ENCODE measurements at places on chromosomes 16 and 17.

DNA sequence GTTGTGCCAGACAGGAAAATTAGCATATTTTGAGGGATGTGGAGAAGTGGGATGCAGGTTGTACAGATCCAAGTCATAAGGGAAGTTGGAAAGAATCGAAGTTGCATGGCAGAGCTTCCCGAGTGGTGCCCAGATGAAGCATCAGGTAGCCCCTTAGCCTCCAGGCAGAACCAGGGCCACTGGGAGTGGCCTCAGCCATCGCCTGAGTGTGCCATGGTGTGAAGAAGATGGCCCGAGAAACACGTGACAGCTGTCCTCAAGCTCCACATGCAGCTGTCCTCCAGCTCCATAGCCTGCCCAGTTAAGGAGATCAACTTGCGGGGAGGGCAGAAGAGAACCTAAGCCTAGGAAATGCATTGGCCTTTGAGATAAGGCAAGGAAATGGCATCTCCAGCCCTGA lies 33.5 kb downstream of the TMC6 start:
- DNase-seq, result no peak

DNA sequence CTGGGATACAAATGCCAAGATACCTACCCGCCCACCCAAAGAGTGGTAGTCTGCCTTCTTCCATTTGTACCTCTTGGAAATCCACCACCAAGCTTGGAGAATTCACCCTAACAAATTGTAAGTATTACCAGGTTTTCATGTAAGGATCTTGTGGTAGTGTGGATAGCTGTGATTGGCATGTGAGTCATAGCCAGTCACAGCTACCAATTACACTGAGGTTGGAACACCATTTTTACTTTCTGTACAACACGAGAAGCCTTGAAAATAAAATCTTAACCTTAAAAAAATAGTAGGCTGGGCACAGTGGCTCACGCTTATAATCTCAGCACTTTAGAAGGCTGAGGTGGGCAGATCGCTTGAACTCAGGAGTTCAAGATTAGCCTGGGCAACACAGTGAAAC lies 18.5 kb upstream of the SLC35G3 start:
- no peak for DNase-seq

DNA sequence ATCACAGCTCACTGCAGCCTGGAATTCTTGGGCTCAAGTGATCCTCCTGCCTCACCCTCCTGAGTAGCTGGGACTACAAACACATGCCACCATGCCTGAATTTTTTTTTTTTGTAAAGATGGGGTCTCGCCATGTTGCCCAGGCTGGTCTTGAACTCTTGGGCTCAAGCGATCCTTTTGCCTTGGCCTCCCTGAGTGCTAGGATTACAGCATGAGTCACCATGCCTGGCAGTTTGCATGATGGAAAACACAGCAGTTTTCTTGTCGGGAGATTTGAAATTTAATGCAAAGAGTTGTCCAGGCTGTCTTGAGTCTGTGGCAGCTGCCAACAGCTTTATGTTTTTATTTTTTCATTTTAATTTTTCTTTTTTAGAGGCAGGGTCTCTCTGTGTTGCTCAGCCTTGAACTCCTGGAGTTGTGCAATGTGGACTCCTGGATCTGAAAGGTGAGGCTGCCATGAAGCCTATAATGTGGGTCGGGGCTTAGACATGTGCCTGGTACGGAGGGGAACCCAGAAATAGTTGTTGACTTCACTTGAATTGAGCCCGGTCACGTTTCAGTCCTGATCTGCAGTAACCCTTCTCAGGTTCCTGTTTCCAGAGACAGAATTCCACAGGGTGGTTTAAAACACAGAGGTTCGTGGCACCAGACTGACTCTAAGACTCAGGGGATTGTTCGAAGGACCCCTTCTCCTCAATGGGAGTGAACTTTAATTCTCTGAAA lies 18.7 kb downstream of the CD300A start:
- no peak for DNase-seq

- peak; percentile 29 for DNase-seq
Measured at GRCh38 chr16:11698271-11698689, 30.0 kb downstream of the SNN start.

GRCh38 chr17:31696184-31696602 lies 162.9 kb downstream of the COPRS start:
- peak; percentile 71 for DNase-seq

DNA sequence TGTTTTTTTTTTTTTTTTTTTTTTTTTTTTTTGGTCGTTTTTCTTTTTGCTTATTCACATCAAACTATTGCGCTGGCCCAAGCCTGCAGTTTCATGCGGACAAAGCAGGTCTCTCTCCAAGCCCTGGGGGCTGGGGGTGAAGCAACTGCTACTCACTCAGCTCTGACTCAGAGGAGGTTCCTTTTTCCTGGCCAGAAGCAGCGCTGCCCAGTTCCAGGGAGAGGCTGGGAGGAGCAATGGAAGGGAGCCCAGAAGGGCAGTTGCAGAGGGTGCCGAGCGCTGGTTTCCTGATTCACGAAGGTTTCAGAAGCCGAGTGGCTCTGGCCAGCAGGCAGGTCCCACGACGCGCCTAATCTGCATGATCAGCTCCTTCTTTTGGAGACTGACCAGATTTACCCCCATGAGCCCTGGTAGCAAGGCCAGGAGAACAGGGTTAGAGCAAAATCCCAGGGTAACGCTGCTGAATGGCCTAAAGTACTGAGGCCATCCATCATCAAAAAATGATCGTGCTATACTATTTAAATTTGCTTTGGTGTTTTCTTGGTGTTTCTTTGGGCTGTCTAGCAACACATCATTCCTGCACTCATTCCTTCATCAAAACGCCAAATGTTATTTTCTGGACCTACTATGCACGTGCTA lies 144.7 kb upstream of the SOX9 start:
- no peak for DNase-seq

GRCh38 chr17:77061669-77062068 lies 79.1 kb upstream of the SEC14L1 start:
- no peak for DNase-seq

GRCh38 chr17:7883781-7884386 lies 4.7 kb upstream of the CHD3 start:
- DNase-seq, result no peak

DNA sequence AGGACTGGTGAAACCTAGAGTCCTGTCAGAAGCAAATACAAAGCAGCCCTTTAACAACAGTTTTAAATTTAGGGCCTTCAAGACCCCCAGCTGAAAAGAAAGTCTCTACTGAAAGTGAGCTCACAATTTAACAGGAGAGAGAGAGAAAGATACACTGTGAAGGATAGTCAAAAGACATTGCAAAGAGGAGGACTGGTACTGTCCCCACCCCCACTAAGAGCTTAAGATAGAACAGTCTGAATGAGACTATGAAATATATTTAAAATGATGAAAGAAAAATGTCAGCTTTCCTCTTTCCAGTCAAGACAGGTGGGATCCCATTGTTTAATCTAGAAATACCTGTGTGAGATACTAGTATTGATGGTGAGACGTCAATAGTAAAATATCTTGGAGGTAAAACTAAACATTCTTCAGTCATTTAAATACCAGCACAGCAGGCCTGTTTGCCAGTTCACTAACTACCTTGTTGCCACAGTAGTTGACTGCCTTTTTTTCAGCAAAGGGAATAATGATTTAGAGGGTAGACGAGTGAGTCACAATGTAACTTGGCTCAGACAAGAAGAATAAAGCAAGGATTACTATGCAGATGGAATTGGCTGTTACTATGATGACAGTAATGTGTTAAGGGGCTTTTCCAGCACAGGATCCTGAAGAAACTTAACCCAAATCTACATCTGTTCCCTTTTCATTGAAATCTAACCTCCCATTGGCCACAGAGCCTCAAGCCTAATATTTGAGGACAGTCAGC lies 47.2 kb upstream of the RASL10B start:
- no peak for DNase-seq

DNA sequence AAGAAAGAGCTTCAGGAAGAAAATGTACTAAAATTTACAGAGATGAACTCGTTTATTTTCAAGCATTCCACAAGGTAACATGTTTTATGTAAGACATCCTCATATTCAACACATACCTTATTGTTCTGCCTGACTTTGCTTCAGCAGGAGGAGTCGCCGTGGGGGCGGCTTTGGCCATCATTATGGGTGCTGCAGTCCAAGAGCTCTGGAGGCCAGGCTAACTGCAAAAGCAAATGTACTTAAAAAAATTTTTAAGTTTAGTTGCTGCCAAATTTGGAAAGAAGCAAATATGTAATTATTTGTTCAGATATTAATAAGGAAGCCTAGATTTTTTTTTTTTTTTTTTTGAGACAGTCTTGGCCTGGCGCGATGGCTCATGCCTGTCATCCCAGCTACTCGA lies 4.1 kb upstream of the SPG7 start:
- no peak for DNase-seq

DNA sequence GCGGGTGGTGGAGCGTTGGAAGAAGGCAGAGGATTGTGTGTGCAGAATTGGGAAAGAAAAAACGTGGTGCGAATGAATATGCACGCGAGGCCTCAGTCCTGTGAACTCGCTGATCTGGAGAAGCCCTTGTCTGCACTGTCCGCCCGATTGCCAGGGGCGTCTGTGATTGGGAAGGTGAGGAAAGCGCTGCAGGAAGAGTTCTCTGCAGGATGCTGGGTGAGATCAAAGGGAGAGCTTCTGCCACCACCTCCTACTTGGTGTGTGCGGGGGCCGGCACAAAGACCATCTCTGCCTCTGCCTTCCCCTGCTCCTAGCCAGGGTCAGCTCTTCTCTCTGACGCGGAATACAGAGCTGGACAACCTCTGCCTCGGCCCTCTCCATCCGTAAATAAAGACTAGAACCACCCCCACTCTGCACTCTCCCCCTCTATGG lies 841 bp upstream of the RAB5C start:
- DNase-seq, result no peak

DNA sequence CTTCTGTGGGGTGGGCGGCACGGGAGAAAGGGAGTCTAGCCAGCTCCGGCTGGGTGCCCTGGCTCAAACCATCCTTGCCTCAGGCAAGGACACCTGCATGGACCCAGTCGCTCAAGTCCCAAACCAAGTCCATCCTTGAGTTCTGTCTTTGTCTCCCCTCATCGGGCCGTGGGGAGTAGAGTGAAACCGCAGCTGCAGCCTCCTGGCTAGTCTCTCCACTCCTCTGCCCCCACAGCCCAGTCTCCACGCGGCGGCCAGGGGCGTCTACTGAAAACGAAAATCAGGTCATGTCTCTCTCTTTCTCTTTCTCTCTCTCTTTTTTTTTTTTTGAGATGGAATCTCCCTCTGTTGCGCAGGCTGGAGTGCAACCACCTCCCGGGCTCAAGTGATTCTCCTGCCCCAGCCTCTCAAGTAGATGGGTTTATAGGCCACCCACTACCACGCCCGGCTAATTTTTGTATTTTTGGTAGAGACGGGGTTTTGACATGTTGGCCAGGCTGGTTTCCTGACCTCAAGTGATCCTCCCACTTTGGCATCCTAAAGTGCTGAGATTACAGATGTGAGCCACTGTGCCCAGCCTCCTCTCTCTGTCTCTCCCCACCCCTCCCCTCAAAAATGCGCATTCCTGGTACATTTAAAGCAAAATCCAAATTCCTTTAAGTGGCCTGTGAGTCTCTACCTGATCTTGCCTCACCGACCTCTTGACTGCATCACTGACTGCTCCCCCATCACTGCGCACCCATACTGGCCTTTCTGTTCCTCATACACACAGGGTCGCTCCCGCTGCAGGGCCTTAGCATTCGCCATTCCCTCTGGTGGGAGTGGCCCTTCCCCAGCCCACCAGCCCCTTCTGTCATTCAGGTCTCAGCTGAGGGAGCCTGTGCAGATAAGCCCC lies 17.7 kb upstream of the RMI2 start:
- DNase-seq, result no peak

GRCh38 chr16:52747088-52747595 lies 200.2 kb upstream of the TOX3 start:
- DNase-seq, result no peak

- DNase-seq, result no peak
Measured at GRCh38 chr16:53629151-53629550, 74.5 kb downstream of the RPGRIP1L start.

DNA sequence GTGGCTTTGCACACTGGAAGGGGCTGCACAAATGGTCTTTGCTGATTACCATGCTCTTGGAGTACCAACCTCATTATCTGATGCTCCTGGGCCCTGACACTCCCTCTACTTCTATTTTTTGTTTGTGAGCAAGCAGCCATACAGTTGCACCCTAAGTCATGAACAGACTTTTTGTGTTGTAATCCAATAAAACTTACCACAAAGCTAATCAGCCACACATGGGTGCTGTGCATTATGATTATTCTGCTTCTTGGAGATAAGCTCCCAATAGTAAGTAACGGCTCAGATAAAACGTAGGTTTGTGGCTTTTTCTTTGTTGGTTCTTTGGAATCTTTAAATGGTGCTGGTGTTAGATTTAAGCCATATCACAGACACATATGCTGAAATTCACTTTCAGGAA lies 76.2 kb downstream of the CCT6B start:
- no peak for DNase-seq
